ENCODE measurements at places on chromosomes 2 and 18. TPM values are rescaled to one million over a fixed set of nuclear protein-coding genes. Genes with fewer than 3 reads are reported as not detected.

DNA sequence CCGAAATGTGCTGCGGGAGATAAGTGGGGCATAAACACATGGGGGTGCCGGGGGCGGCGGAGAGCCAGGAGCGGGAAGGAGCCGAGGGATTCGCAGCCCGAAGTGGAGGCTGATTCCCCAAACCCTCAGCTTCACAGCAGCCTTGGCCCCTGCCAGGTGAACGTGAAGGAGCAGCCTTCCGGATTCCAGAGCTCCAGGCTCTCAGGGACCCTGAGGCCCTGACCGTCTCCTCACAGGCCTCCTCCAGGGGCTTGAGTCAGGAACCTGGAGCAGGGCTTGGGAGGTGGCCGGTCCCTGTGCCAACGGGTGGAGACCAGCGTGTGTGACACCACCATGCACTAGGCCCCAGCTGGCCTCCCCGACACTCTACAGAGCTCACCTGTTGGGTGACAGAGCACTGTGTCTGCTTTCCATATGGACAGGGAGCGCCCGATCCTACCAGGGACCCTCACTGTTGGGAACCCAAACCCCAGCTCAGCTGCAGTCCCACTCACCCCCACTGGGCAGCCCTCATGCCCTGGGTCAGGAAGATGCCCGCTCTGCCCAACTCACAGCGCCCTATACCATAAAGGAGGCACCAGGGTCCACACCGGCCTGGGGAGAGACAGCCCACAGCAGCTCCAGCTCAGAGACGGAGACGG is 117.6 kb upstream of the OTOS start:
- H3K36me3 ChIP-seq, result no peaks in the 10 kb centered on the region
- H3K27ac ChIP-seq, result peak overlapping the region; percentile 99
- H3K4me3 ChIP-seq, result no peak overlapping the region
- H3K27me3 ChIP-seq, result no peaks in the 10 kb centered on the region
- no peaks in the 10 kb centered on the region for H3K4me1 ChIP-seq

GRCh38 chr18:21241301-21242048 is 557 bp upstream of the GREB1L start:
- H3K27me3 ChIP-seq, result no peaks in the 10 kb centered on the region
- H3K27ac ChIP-seq, result no peak overlapping the region
- H3K4me1 ChIP-seq, result no peaks in the 10 kb centered on the region
- DNase-seq, result peak; percentile 76
- H3K4me3 ChIP-seq, result peak overlapping the region; percentile 80

- H3K4me3 ChIP-seq, result no peak overlapping the region
- no peak overlapping the region for H3K27ac ChIP-seq
- DNase-seq, result no peak
- H3K27me3 ChIP-seq, result no peaks in the 10 kb centered on the region
- no peaks in the 10 kb centered on the region for H3K36me3 ChIP-seq
These were observed 87.4 kb downstream of the FAM210A start for GRCh38 chr18:13638719-13639595.

GRCh38 chr2:178006710-178007109 is 65.9 kb downstream of the PDE11A start:
- no peak overlapping the region for H3K4me3 ChIP-seq
- H3K36me3 ChIP-seq, result no peaks in the 10 kb centered on the region
- no peak overlapping the region for H3K27ac ChIP-seq
- DNase-seq, result no peak
- no peaks in the 10 kb centered on the region for H3K27me3 ChIP-seq

- H3K4me3 ChIP-seq, result no peak overlapping the region
- no peaks in the 10 kb centered on the region for H3K4me1 ChIP-seq
- H3K27me3 ChIP-seq, result no peaks in the 10 kb centered on the region
- no peak for DNase-seq
These were observed 7.8 kb upstream of the PPP1R1C start for GRCh38 chr2:181977661-181978350.

The UGT1A5 gene
- not detected for total RNA-seq

The CERKL gene
- total RNA-seq, result not detected
